ENCODE measurements at places on chromosomes 6 and 20.

- no peak for DNase-seq
Observed at GRCh38 chr6:74256781-74257180, 560.8 kb downstream of the CD109 start.

DNA sequence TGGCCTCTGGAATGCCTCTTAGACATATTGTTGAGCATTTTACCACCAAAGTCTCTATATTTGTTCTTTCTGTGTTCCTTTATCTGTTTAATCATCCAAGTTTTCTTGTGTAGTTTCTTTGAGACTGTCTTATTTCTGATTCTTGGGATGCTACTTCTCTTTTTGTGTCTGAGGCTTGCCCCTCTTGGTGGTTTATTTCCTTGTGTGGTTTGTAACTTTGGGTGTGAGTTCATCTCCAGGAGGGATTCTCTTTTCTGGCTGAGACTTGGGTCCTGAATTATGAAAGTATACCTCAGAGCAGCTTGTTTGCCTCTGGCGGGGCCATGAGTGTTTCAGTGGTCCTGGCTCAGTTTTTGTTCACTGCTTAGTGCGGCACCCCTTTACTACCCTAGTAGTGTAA, 33.9 kb downstream of the PPARD start:
- DNase-seq, result no peak

DNA sequence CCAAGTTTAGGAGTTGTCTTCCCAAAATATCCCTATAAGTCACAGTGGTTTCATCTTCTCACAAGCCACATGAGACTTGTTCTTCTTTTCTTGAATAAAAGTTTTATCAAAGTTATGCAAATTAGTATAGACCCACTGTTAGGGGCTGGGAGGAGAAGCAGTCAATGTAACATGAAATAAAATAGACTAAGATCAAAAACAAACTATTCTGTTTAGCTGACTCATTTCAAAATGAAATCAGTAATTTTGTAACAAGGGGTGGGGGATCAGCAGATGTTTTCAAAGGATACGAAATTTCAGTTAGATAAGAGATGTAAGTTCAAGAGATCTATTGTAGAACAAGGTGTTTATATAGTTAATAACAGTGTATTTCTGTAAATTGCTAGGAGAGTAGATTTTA, 339.6 kb upstream of the PRDM1 start:
- no peak for DNase-seq

DNA sequence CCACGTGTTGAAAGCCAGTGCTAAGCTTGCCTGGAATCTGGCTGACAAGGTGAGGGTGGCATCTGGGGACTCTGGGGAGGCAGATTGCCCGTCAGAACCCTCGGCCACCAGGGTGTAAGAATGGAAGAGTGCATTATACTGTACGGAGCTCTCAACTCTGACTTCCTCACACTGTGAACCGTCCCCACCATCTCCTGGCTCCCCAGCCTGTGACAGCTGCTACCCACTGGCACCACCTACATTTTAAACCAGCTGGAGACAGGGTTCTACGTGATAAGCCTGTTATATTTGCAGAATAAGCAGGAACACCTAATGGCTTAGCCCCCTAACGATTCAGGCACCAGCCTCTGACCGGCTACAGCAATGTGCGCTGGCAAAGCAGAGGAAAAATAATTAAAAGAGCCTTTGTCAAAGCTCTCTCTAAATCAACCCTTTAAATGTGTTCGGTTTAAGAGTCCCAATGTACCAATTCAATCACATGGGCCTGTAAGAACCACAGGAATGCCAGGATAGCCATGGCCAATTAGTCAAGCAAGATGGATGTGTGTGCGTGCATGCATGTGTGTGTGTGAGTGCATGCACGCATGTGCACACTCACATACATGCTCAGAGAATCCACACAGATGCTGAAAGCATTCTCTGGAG, 89.1 kb upstream of the TAB2 start:
- no peak for DNase-seq

DNA sequence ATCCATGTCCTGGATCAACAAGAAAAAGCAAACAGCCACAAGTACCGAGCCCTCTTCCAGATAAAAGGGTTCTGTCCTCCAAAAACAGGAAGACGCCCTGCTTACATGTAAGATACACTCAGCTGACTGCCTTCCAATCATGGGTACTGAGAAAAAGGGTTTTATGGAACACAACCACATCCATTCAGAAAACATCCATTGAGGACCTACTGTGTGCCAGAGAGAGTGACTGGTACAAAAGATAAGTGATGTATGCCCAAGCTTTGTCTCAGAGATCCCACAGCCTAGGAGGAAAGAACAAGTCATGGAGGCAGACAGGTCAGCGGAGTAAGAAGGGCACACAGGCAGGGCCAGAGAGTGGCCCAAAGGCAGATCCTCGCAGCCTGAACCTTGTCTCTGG, 94.8 kb upstream of the SSTR4 start:
- no peak for DNase-seq

DNA sequence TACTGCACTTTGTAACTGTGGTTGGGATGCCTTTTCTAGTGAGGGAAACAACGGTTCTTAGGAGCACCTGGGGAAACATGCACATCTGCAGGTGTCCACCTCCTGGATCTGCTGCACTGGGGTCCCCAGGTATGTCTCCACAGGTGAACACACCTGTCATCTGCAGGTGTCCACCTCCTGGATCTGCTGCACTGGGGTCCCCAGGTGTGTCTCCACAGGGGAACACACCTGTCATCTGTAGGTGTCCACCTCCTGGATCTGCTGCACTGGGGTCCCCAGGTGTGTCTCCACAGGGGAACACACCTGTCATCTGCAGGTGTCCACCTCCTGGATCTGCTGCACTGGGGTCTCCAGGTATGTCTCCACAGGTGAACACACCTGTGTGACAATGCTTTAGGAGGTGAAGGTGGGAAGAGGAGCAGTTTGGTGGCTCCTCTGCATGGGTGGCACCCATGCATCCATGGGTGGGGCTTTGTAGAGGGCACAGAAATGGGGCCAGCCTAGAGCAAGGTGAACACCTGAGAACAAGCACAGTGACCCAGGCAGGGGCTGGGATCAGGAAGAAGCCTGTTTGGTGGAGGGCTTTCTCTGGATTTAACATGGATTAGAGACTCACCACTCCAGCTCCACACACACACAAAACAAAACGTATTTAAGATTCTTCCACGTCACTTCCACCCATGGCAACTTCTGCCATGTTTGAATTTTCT, 206.0 kb upstream of the CDH4 start:
- DNase-seq, result no peak

DNA sequence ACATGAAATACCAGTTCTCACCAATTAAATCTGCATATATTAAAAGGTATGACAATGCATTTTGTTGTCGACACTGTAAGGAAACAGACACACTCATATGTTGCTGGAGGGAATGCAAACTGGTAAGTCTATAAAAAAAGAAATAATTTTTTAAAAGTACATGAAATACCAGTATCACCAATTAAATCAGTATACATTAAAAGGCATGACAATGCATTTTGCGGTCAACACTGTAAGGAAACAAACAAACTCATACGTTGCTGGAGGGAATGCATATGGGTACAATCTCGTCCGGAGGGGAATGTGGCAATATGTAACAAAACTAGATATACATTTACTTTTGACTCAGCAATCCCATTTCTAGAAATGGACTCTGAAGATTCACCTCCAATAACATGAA, 6.5 kb downstream of the ZNF322 start:
- DNase-seq, result no peak

- no peak for DNase-seq
Observed at GRCh38 chr20:31845300-31845863, at the start of gene FOXS1. Gene FOXS1 (minus strand): TSS chr20:31845604. CDS start chr20:31845542, 62 bp downstream.

- no peak for DNase-seq
Observed at GRCh38 chr6:138406443-138406842, 2.4 kb downstream of the HEBP2 start.

- DNase-seq, result peak; percentile 99
Observed at GRCh38 chr6:132147530-132148011, 196.4 kb upstream of the CCN2 start.

DNA sequence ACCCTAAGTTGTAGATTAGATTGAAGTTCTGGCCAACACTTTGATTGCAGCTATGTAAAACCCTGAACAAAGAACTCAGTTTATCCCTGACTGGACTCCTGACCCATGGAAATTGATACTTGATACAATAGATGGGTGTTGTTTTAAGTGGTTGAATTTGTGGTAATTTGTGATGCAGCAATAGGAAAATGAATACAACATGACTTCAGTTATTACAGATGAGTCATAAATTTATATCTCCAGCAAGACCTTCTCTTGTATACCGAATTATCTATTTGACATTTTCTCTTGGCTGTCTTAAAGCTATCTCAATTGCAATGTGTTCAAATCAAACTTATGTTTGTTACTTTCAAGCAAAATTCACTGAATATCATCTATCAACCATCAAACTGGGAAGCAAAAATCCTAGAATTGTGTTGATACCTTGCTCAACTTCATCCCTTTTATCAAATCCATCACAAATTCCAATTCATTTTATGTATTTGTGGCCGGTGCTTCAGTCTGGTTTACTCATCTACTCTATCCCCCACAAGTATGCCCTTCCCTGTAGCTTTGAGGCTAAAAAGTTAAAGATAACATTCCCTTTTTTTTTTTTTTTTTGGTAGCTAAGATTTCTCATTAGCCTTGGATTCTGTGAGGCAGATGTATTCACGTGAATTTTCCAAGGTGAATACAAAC, 129.4 kb upstream of the CENPW start:
- DNase-seq, result no peak

DNA sequence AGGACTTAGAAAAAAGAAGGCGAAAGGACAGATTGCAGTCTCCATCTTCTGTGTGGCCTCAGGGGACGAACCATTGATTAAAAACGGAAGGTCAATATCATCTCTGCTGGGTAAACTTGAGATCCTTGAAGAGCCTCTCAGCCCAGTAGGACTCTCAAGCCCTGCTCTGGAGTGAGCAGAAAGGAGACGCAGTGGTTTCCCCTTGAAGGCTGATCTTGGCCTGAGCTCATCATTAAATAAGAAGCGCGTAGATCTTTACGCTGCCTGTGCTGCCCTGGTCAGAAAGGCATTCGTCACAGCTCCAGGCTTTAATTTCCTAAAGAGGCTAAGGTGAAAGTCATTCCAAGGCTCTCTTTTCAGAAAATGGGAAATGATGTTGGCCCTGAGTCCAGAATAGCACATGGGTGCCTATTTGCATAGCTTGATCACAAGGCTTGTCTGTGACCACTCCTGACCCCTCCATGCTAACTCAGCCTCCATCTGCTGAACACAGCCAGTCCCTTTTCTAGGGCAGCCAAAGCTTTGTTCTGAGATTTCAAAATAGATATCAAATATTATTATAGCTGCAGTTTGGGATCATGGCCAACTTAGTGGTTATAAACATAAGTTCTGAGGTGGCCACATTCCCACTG, 29.3 kb upstream of the XRN2 start:
- DNase-seq, result no peak

- DNase-seq, result no peak
Observed at GRCh38 chr6:90411292-90411781, 114.7 kb upstream of the BACH2 start.

- DNase-seq, result no peak
Observed at GRCh38 chr6:94670017-94670416, 907.3 kb upstream of the MANEA start.

GRCh38 chr6:134703206-134703605, 246.7 kb downstream of the ALDH8A1 start:
- DNase-seq, result no peak

GRCh38 chr6:14393910-14394309, 276.3 kb downstream of the CD83 start:
- no peak for DNase-seq

DNA sequence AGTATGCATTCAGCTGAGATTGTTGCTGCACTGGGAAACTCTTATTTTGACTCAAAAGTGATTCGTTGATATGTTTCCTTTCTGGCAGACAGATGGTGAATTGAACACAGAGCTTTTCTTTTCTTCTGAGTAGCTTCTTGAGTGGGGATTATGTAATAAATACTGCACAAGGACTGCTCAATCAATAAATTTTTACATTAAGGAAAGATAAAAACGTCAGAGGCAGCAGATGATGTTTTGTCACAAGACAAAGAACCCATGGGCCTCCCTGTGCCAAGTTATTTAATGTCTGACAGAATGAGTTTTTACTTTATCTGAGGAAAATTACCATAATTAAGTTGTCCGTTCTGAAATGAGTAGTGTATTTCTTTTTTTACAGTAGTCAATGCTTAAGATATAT, 460.3 kb downstream of the UTRN start:
- DNase-seq, result no peak

DNA sequence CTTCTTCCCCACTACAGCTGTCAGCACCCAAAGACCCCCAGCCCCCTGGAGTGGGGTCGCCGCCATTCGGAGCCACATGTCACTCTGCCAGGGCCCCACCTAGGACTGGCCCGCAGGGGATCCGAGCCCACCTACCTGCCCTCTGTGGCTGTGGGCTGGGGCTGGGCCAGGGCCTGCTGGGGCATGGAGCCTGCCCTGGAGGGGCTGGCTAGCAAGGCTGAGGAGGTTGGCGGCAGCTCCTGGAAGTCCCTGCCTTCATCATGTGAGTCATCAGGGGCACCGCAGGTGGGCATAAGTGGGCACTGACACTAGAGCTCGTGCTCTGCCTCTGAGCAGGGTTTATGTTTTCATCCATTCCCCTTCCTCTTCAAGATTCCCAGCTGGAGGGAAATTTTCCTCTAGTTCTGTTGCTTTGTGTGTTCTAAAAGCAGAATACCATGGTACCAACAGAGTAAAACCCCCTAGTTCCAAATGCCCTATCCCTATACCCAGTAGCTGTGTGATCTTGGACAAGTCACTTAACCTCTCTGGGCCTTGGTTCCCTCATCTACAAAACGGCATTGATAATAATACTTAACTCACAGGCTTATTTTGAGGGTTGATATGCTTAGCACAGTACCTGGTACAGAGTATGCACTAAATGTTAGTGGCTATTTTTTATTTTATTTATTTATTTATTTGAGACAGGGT, 8.7 kb upstream of the FANCE start:
- no peak for DNase-seq

DNA sequence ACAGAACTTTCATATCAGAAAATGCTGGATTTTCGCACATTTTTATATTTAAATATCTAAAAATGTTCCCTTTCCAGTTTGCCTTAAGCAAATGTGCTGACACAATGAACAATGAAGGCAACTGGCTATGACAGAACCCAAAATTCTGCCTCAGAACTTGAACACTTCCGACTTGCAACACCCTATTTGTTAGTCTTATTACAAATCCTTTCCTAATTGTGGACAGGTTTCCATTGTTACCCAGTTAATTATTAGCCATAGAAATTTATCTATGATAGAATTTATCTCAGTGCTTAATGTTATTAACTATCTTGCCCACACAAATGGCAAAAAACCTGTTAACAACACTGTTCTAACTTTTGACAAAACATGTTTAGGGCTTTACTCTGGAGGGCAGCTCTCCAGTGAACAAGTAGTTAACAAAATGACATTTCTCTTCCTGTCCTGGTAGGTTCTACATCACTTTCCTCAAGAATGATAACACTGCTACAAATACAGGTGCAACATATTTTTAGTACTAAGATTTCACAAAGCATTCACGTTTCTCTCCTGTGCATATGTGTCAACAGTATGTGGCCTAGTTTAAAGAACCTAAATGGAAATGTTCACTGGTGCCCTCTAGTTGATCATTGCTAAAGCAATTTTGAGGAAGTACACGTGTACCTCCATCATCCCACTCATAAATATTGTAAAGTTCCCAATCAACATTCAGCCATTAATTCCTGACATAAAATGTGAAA, 58.4 kb downstream of the HIVEP2 start:
- no peak for DNase-seq

All from AG04449 (cell line).